Left renal cortex interstitium (tissue), 4 donors: ENCODE measurements at places on chromosomes 1 and 21. TPM values are rescaled to one million over a fixed set of nuclear protein-coding genes. Genes with fewer than 3 reads are reported as not detected.

The NCAM2 gene
- polyA plus RNA-seq = 11.0 TPM

GRCh38 chr1:23537296-23537973, 6.4 kb upstream of the E2F2 start:
- DNase-seq = no peak

GRCh38 chr1:150688763-150689162, 8.2 kb downstream of the GOLPH3L start:
- no peak for DNase-seq

DNA sequence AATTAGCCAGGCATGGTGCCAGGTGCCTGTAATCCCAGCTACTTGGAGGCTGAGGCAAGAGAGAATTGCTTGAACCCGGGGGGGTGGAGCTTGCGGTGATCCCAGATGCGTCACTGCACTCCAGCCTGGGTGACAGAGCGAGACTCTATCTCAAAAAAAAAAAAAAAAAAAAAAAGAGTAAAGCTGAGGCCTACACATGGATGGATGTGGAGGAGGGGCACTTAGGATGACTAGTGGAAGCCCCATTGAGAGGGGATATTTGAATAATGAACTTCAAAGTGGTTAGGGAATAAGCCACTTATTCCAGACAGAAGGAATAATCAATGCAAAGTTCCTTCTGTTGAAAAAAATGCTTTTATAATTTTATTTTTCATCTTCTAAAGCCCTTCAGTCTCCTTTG, 51.4 kb downstream of the PTBP2 start:
- DNase-seq = no peak

DNA sequence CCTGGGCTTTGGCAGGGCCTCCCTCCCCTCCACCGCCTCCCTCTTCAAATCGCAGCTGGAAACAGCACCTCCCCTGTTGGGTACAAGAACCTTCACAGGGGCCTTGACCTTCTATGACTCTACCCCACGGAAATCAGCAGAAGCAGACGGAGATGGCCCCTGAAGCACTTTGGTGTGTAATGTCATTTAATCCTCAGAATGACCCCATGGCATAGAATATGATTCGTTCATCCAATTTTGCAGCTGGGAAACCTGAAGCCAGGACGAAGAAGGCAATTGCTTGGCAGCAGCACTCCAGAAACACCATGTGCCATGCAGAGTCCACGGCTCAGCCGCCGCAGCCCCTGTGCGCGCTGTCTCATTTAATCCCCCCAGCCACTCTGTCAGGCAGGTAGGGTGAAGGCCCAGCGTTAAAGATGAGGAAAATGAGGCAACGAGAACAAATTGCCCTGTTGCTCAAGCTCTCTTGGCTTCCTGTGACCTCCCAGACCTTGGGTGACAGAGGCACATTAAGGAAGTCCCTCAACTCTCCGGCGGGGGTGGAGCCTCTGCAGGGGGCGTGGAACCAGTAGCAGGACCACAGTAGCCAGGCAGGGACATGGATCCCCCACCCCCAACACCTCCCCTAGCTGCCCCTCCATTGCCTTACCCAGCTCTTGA, 25.8 kb upstream of the LAPTM5 start:
- DNase-seq = no peak

GRCh38 chr1:197486946-197487345, 218.9 kb downstream of the CRB1 start:
- DNase-seq = no peak

DNA sequence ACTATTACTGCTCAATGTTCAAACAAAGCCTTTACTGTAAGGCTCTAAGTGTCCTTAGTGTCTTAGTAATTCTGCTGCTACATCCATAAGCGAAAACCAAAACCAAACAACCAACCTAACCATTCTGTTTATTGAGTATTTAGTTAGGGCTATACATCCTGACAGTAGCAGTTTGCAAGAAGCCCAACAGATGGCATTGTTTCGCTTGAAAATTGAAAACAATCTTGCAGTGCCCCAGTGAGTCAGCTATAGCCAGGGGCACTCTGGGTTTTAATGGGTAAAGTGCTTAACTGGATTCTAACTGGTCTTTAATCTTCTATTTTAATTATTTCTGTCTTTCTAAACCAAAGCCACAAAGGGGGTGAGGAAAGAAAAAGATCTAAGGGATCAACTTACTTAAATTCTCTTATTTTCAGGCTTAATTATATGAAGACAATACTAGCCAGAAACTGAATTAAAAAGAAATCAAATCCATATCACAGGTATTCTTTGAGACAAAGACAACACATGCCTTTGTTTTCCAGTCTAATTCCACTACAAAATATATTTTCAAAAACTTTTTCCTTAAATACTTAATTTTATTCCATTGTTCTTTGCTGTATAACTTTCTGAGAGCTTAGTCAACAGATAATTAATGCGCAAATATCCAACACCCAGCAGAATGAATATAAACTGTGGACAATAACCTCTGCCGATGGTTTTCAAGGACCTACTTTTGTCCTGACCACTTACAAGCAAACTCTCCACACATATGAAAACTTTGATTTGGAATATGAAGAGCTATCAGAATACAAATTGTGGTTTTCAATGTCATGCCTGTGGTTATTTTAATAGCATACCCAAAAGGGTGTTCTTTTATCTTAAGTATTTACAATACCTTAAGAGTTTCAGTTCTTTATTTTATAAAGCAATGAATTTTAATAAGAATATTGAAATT, 15.2 kb downstream of the POGZ start:
- peak; percentile 54 for DNase-seq
